ENCODE measurements at places on chromosomes 1 and 21. TPM values are rescaled to one million over a fixed set of nuclear protein-coding genes. Genes with fewer than 3 reads are reported as not detected.
A peak's percentile ranks its signal among the peaks of the same experiment; 100 is the strongest.

DNA sequence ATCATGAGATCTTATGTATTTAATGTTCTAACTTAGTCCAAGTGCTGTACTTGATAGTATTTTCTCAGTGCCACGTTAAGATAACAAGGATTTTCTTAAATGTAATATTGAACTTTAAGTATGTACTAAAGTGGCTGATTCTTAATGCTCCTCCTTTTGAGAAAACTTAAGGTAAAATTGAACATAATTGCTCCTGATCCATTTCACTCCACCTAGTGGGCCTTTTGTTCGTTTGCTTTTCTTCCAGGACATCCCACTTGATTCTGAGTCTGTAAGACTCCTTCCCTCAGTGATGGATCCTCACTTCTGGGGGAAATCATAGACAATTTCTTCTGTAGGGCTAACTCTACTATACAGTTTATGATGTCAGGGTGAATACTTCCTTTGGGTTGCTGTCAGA, 173.1 kb downstream of the LMO4 start:
- H3K36me3 ChIP-seq, result no peaks in the 10 kb centered on the region
- H3K27me3 ChIP-seq, result no peaks in the 10 kb centered on the region
- H3K4me3 ChIP-seq, result no peak overlapping the region
- H3K4me1 ChIP-seq, result no peaks in the 10 kb centered on the region
- DNase-seq, result no peak

DNA sequence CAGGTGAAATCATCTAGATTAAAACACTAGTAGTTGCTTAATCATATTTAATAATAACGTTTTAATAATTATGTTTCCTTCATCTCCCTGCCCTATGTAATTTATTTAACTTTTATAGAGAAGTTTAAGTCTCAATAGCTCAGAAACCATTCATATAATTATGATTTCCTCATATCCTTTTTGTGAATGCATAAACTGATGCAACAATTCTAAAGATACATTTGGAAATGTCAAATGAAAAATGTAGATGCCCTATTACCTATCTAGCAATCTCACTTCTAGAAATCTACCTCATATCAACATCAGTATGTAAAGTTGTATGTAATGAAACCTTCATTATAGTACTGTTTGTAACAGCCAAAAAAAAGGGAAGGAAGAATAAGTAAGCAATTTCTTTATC, 10.5 kb downstream of the DRAM2 start:
- peaks cover 58% of the 10 kb centered on the region for H3K36me3 ChIP-seq
- DNase-seq, result no peak
- no peaks in the 10 kb centered on the region for H3K27me3 ChIP-seq
- no peaks in the 10 kb centered on the region for H3K4me1 ChIP-seq
- H3K27ac ChIP-seq, result no peak overlapping the region

- H3K27ac ChIP-seq, result no peak overlapping the region
- no peaks in the 10 kb centered on the region for H3K27me3 ChIP-seq
- peaks cover 33% of the 10 kb centered on the region for H3K4me1 ChIP-seq
- H3K4me3 ChIP-seq, result no peak overlapping the region
Observed at GRCh38 chr1:38994196-38994595, 3.1 kb downstream of the AKIRIN1 start.

DNA sequence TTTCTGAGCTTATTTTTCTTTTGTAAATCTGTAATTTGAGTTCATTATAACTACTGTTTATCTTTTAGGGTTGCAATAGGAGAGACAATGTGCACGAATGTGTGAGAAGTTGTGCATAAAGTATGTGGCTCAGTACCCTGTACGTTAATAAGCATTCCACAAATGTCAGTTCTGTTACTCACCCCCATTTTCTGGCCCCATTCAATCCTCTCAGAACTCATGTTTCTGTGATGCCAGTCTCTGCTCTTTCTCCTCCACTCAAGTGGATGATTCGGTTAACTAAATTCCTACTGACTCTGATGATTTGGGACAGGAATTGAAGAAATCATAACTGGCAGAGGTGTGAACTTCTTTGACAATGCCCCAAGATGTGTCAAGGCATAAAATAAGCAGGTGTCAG, 10.2 kb upstream of the DMRTB1 start:
- peak overlapping the region; percentile 42 for H3K27ac ChIP-seq
- peak overlapping the region; percentile 2 for H3K4me3 ChIP-seq
- H3K27me3 ChIP-seq, result peaks cover 7% of the 10 kb centered on the region

- peak; percentile 50 for DNase-seq
- no peaks in the 10 kb centered on the region for H3K36me3 ChIP-seq
- no peaks in the 10 kb centered on the region for H3K27me3 ChIP-seq
- H3K27ac ChIP-seq, result no peak overlapping the region
- H3K4me1 ChIP-seq, result no peaks in the 10 kb centered on the region
Observed at GRCh38 chr1:62417351-62417999, 19.4 kb upstream of the USP1 start.

- no peak overlapping the region for H3K27ac ChIP-seq
- H3K4me3 ChIP-seq, result no peak overlapping the region
Observed at GRCh38 chr1:106232128-106232527, 824.3 kb upstream of the PRMT6 start.

The SLAMF6 gene
- total RNA-seq, result not detected

The IL23R gene
- not detected for total RNA-seq
